Right lung (tissue), 10 donors: ENCODE measurements at places on chromosomes 1 and 21. TPM values are rescaled to one million over a fixed set of nuclear protein-coding genes. Genes with fewer than 3 reads are reported as not detected.

GRCh38 chr1:97252076-97252475 is 530.5 kb downstream of the PTBP2 start:
- no peak for DNase-seq

GRCh38 chr1:30864681-30865080 is 43.9 kb downstream of the SDC3 start:
- DNase-seq = no peak

GRCh38 chr1:162302306-162303003 is 74.2 kb downstream of the SPATA46 start:
- DNase-seq = no peak

DNA sequence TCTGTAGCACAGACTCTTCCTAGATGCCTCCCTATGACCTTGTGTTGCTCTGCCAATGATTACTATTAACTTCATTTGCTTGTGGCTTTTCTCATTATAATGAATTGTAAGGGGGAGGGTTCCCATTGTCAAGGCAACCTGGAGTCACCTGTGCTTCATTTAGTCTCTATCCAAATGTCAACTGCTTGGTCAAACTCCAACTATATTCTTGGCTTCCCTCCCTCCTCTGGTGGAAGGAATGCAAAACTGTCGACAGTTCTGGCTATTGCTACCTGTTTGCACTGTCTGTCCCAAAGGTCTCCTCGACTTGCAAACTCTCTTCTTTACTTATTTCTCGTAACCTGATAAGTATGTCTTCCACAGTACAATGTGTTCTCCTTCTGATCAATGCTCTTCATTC is 100.3 kb downstream of the CACNA1E start:
- DNase-seq = no peak

GRCh38 chr21:43370091-43370658 is 56.8 kb downstream of the SIK1 start:
- no peak for DNase-seq

The PDE4B gene
- 17.5 TPM for polyA plus RNA-seq

The TGFB2 gene
- polyA plus RNA-seq = 132 TPM
